ENCODE measurements at places on chromosomes 4 and X. TPM values are rescaled to one million over a fixed set of nuclear protein-coding genes. Genes with fewer than 3 reads are reported as not detected.

- no peak for DNase-seq
- no peaks in the 10 kb centered on the region for H3K27me3 ChIP-seq
- no peak overlapping the region for H3K27ac ChIP-seq
- H3K4me3 ChIP-seq, result no peak overlapping the region
- no peaks in the 10 kb centered on the region for H3K4me1 ChIP-seq
- H3K36me3 ChIP-seq, result no peaks in the 10 kb centered on the region
Measured at GRCh38 chrX:19879735-19880378, 7.5 kb downstream of the SH3KBP1 start.

DNA sequence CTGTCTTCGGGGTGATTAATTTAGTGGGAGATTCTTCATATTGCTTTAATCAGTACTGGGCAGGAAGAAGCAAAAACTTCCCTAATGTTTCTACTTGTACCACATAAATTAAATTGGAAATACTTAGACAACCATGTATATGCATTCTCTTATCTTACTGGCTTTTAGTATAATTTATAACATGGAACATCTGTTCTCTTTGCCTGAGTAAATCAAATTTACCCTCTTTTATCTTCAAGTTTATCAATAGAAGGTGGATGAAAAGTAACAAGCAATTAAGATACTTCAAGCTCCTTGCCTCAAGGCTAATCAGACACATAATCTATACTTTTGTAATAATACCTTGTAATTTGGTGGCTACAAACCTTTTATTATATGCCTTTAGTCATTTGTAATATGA lies 274.4 kb upstream of the ARX start:
- H3K4me1 ChIP-seq, result no peaks in the 10 kb centered on the region
- H3K36me3 ChIP-seq, result no peaks in the 10 kb centered on the region
- H3K4me3 ChIP-seq, result no peak overlapping the region
- no peaks in the 10 kb centered on the region for H3K27me3 ChIP-seq
- DNase-seq, result no peak

FOXR2 gene
- total RNA-seq, result not detected

- peaks cover 5% of the 10 kb centered on the region for H3K27me3 ChIP-seq
- no peaks in the 10 kb centered on the region for H3K4me1 ChIP-seq
- no peaks in the 10 kb centered on the region for H3K36me3 ChIP-seq
- no peak overlapping the region for H3K27ac ChIP-seq
- no peak overlapping the region for H3K4me3 ChIP-seq
- no peak for DNase-seq
Measured at GRCh38 chrX:137062915-137063617, 29.3 kb upstream of the GPR101 start.

TCEAL7 gene
- 1.8 TPM for total RNA-seq

DNA sequence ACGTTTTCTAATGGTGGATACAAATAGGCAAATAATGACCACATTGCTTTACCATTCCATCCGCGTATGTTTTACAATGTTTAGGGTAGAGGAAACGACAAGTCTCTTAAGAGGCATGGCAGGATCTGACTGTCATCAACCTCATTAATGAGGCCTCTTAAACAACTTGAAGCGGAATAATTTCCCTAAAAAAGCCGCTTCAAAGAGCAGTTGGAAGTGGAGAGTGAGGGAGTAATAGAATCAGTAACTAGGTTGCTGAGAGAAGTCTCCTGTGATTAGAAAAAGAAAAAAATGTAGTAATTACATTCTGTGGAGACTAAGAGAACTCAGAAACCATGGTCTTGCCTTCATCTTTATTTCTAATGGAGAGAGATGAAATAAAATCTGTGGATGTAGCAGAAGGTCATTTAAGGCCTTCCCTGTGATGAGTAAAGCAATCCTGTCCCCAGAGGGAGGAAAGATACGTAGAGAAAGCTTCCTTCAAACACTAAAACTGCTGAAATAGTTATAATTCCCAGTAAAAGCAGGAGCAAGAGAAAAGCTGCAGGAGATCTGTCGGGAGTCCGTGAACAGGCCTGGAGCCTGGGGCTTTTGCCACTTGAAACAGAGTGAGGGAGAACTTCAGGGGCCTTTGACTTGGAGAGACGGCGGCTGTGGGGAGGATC lies 11.1 kb upstream of the SEPSECS start:
- no peaks in the 10 kb centered on the region for H3K27me3 ChIP-seq
- peaks cover 3% of the 10 kb centered on the region for H3K36me3 ChIP-seq
- H3K4me3 ChIP-seq, result no peak overlapping the region
- no peaks in the 10 kb centered on the region for H3K4me1 ChIP-seq
- H3K27ac ChIP-seq, result no peak overlapping the region

Data from lung (tissue), 17 donors.